ENCODE measurements at places on chromosomes 3 and 15. TPM values are rescaled to one million over a fixed set of nuclear protein-coding genes. Genes with fewer than 3 reads are reported as not detected.

The CTXN2 gene
- 0.02 TPM for total RNA-seq

The PPP2R3A gene
- total RNA-seq = 1.7 TPM

The UMPS gene
- 50.5 TPM for total RNA-seq

The FAM240A gene
- total RNA-seq = not detected

The WDR49 gene
- total RNA-seq = not detected

The FILIP1L gene
- 0.74 TPM for total RNA-seq

The CPN2 gene
- not detected for total RNA-seq

The ROBO2 gene
- total RNA-seq = not detected

The MKRN2OS gene
- total RNA-seq = not detected

The SH2D7 gene
- total RNA-seq = not detected

The SAMMSON gene
- not detected for total RNA-seq

The LAMB2 gene
- total RNA-seq = 72.0 TPM

The AADACL2 gene
- not detected for total RNA-seq

All from A549 treated with dexamethasone at 1 μM for 4 hours (cell line).